ENCODE measurements at places on chromosomes 7 and 10.
A peak's percentile ranks its signal among the peaks of the same experiment; 100 is the strongest.

GRCh38 chr10:28072573-28072972, 73.7 kb upstream of the ODAD2 start:
- DNase-seq: no peak

- DNase-seq: no peak
Measured at GRCh38 chr10:70444744-70445143, 3.3 kb upstream of the NODAL start.

DNA sequence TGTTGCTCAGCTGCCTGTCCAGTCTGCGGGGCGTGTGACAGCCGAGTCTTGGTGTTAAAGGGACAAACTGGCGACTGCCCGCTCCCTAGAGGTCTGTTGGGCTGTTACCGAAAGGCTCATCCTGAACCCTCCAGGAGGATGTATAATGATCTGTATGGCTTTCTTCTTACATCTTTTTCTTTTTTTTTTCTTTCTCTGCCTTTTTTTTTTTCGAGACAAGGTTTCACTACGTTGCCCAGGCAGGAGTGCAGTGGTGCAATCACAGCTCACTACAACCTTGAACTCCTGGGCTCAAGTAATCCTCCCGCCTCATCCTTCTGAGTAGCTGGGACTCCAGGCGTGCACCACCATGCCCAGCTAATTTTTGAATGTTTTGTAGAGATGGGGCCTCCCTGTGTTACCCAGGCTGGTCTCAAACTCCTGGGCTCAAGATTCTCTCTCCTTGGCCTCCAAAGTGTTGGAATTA, 857 bp downstream of the INTS15 start:
- no peak for DNase-seq

- no peak for DNase-seq
Measured at GRCh38 chr10:17784688-17785087, 24.5 kb upstream of the MRC1 start.

DNA sequence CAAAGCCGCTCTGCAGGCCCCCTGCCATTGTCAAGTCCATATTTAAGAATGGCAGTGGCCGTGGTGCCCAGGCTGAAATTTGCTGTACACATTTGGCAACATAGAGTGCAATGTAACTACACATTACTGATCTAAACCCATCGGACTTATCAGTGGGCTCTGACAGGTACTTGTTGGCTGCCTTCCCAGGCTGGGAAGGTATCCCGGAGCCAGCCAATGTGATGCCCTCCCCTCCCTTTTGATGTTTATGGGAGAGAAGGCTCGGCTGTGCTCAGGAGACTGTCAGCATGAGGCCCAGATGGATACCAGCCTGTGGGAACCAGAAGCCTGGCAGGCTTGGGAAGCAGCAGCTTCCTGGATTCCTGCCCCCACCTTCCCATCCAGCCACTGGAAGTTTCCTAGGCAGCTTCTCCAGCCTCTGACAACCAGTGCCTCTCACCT, 146.1 kb upstream of the TCF7L2 start:
- DNase-seq: no peak

GRCh38 chr7:111839261-111839660, 277.0 kb upstream of the IMMP2L start:
- no peak for DNase-seq

DNA sequence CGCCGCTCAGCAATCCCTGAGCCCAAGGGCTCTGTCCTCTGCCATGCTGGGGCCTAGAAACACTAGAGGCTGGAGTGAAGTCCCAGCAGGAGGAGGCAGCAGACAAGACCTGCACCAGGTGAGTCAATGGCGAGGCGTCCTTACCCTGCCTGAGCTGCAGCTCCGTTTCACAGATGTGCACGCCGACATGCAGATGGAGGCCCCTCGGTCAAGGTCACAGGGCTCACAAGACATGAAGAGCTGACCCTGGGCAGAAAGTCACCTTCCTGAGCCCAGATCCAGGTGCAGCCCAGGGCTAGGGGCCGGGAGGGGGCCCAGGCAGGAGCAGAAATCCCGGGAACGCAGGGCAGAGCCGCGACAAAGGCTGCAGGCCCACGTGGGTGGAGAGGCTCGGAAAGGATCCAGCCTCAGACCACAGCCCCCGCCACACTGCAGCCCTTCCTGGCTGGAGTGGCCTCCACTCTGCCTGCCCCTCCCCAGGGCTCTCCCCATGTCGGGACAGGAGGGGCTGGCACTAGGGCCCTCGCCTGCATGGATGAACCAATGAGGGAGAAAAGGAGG, 23.8 kb downstream of the PDGFA start:
- DNase-seq: no peak

DNA sequence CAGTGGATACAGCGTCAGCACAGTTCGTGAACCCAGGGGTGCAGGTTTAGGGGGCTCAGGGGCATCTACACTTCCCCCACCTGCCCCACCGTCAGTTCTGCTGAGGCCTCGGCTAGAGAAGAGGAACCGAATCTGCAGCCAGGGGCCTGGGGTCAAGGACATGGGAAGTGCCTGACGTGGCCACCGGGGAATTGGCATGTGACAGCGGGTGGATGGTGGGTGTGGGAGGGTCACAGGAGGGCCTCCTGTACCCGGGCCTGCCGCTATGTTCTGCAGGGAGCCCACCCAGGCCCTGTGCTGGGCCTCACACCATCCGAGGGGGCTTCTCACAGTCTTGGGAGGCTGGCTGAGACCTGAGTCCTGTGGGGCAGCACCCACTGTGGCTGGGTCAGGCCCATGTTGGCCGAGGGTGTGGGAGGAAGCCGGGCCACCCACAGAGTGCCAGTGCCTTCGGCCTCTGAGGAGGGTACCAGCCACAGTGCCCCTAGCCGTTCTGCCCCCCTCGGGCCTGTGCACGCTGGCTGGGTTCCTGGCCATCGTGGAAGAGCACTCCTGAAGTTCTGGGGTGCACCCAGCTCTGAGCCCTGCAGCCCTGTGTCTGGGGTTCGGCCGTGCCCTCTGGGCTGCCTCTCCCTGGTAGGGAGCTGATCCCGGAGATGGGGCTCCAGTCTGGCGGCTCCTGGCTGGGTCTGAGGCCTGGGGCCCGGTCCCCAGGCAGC, 5.9 kb downstream of the TTYH3 start:
- no peak for DNase-seq

DNA sequence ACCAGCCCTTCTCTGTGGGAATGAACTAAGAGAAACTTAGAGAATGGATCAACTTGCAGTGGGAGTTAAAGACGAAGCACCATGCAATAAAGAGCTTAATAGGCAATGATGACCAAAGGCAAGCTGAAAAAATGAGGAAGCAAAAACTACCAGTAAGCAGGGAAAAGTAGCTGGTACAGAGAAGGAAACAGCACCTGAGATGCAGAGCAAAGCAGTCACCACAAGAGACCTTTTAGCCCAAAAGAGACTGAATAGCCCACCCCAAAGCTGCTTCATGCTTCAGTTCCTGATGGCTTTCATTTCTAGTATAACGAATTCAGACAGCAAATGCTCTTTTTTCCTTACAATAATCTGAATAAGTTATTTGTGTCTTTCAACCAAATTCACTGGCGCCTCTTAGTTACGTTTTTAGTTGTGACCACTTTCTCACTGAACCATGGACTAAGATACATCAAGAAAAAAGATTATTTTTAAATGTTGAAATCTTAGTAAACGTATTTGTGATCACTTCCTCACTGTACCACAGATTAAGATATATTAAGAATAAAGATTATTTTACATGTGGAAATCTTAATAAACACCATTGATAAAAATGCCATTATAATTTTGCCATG, 76.0 kb downstream of the USP6NL start:
- DNase-seq: no peak

- DNase-seq: no peak
Measured at GRCh38 chr10:60175441-60175971, 214.2 kb downstream of the ANK3 start.

GRCh38 chr7:147465223-147465622, 1125.3 kb upstream of the C7orf33 start:
- DNase-seq: no peak

DNA sequence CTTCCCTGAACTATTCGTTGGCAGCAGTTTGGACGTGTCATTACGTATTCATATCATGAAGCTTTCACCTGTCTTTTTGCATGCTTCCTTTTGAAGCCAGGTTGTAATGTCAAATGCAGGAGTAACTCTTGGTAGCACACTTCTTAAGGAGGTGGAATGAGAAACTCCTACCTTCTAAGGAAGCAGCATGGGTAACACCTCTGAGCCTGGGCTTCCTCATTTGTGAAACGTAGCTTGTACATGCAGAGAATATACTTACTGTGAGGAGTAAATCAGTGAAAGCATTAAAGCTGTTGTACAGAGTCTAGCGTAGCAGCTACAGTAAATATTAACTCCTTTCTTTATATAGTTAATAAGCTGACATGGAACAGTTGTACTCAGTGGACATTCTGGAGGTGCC, 21.1 kb downstream of the CUL1 start:
- no peak for DNase-seq

DNA sequence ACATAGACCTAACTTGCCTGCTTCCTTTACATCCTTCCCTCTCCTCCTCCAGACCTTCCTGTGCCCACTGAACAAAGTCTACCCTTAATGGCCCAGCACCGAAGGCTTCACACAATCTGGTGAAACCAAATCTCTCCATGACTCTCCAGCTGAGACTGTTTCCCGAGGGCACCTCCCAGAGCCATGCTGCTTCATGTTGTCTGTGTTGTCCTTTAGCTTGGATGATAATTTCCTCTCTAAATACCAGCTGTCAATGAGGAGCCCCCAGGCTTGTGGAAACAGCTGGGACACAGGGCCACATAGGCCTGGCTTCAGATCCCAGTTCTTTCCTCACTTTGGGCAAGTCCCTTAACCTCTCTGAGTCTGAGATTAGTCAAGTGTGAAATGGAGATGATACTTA, 54.3 kb downstream of the DLD start:
- DNase-seq: no peak

- no peak for DNase-seq
Measured at GRCh38 chr7:48262606-48263310, 91.5 kb downstream of the ABCA13 start.

DNA sequence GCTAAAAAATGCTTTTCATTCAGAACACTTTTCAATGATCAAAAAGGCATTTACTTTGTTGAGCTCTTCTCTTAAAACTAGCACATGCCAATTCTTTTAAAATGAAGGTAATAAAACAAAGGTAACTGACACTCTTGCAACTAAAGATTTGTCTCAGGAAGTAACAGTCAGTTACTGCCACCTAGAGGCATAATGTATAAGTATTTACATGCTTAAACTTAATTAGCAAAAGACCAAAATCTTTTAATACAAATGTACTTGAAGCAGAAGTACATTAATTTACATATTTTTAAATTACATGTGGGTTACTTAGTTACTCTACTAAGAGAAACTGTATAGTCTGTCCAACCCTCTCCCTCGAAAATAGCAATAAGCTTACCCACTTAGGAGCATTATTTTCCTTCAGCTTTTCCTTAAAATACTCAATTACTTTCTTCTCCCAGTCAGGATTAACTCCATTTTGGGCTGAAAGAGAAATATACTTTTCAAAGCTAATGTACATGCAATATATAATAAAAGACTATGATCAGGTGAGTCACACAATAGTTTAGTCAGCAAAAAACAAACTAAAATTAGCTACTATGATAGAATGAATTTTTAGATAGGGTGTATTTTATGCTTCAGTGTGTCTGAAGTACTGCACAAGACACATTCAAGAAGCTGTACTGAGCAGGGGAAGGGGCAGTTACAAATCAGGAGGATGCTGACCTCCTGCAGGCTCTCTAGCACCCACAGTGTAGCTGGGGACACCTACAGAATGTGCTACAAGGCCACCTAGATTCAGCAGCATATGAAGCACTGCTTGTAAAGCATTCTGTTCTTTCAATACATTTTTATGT, 13.0 kb downstream of the MCMBP start:
- DNase-seq: no peak

DNA sequence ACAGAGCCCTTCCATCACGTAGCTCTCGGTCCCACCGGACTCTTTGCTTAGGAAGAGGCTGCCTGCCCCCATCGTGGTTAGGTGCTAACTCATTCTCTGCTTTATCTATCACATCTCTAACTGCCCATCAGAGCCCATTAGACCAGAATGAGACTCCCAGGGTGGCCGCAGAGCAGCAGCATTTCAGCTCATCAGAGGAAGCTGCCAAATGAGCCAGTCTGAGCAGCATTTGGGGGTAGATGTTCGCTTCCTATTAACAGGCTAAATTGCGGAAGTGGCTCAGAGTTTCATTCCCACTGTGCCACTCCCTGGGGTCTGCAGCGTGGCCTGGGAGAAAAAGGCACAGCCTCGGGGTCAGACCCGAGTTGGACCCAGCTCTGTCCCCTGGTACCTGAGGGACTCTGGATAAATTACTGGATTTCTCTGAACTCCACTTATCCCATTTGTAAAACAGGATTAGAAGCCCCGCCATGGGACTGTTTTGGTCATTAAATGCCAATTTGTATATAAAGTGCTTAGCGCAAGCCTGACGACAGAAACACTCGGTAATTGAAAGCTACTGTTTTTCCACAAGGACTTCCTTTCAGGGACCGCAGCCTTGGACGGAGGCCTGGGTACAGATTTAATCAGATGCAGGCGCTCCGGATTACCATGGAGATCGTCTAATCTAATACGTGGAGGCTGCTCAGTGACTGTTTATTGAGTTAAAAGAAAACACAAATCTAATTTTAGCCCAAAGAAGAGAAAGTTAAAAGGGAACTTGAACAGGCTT, 73.8 kb upstream of the PRLHR start:
- peak; percentile 91 for DNase-seq

- no peak for DNase-seq
Measured at GRCh38 chr10:126586128-126586527, 84.4 kb downstream of the C10orf90 start.

DNA sequence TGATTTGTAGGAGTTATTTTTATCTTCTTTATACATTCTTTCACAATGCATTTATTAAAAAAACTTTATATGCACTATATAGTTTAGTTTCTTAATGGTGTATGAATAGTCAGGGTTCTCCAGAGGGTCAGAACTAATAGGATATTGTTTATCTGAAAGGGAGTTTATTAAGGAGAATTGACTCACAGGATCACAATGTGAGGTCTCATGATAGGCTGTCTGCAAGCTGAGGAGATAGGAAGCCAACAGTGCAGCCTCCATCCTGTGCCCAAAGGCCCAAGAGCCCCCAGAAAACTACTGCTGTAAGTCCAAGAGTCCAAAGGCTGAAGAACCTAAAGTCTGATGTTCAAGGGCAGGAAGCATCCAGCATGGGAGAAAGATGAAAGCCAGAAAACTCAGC, 192.8 kb upstream of the AHR start:
- no peak for DNase-seq

DNA sequence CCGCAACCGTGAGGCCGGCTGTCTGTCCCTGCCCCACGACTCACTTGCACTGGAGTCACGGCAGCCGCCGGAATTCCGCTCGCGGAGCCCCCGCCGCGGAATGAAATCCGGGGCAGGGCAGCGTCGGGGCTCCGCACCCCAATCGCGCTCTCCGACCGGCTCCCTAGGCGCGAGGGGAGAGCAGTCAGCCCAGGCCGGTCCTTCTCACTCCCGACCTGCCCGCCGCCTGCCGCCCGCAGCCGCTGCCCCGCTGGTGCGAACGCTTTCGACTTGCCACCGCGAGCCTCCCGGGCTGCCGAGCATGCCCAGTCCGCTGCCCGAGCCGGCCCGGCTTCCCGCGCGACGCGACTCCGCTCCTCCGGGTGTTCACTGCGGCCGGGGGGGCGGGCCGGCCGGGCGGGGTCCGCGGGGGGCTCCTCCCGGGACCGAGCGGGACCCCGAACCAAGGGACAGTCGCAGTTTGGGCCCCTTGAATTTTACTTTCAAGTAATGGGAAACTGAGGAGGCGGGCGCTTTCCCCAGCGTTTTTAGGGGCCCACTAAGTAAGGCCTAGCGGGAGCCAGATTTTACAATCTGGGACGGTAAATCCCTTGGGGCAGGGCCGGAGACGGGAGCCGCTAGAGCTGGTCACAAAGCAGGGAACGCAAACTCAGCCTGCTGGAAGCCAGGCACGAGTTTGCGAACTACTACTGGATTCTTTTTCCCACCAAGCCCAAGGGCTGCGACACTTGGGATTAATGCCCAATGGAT, at the start of gene SGMS1:
Gene SGMS1, minus strand, starts transcription at position 294 of the 750 bp plus-strand sequence. CDS start 279,842 bp downstream, outside the sequence.
- DNase-seq: peak; percentile 85
